Activated naive CD8-positive, alpha-beta T cell treated with anti-CD3 and anti-CD28 coated beads, Interleukin-2, amount 10 ng/mL, durations not matched to agents 7 days and 5 days (primary cell): ENCODE measurements at places on chromosomes 12 and 14.

DNA sequence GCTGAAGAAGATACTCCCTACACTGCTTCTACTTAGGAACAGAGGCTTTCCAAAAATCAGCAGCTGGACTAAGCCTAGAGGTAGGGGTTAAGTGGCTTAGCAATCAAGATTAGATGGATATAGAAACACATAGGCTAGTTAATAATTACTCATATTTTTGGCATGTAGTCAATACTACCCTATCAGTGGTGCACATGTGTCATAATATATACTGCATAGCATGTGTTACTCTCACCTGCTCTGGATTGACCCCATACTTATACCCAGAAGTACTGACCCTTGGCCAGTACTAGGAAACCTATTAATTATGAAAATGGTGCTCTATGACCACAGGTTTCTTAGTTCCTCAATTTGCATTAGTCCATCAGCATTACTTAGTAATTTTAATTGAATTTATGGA, 528.4 kb upstream of the LMO3 start:
- no peak for DNase-seq

- DNase-seq: no peak
These were observed 89.9 kb downstream of the NKX2-1 start for GRCh38 chr14:36430169-36430568.

- no peak for DNase-seq
These were observed 859.6 kb downstream of the BCL11B start for GRCh38 chr14:98412431-98412830.

DNA sequence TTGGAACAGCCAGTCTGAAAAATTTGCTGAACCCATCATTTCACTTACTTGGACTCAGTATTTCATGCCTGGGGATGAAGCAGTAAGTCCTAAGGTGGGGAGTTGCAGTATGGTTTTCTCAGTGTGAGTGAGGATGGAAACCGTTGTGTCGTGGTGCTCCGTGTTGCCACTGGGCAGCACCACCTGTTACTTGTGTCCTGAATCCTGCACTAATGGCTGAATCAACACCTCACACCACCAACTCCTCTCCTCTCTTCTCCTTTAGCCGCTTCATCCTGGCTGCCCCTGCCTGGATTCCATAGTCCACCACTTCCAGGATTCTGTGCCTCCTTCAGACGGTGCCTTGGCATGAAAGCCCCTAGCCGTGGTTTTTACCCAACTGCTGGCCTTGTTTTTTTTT, 3.0 kb upstream of the EP400 start:
- peak; percentile 15 for DNase-seq

- DNase-seq: no peak
These were observed 1052.4 kb downstream of the BCL11B start for GRCh38 chr14:98219638-98220037.

GRCh38 chr14:88559852-88560251, 3.0 kb upstream of the ZC3H14 start:
- no peak for DNase-seq

GRCh38 chr14:96741151-96741977, 55.8 kb upstream of the VRK1 start:
- peak; percentile 89 for DNase-seq

- peak; percentile 15 for DNase-seq
These were observed 7.5 kb upstream of the AQP2 start for GRCh38 chr12:49942921-49943624.

GRCh38 chr14:52185178-52185577, 82.3 kb upstream of the PTGDR start:
- DNase-seq: no peak

DNA sequence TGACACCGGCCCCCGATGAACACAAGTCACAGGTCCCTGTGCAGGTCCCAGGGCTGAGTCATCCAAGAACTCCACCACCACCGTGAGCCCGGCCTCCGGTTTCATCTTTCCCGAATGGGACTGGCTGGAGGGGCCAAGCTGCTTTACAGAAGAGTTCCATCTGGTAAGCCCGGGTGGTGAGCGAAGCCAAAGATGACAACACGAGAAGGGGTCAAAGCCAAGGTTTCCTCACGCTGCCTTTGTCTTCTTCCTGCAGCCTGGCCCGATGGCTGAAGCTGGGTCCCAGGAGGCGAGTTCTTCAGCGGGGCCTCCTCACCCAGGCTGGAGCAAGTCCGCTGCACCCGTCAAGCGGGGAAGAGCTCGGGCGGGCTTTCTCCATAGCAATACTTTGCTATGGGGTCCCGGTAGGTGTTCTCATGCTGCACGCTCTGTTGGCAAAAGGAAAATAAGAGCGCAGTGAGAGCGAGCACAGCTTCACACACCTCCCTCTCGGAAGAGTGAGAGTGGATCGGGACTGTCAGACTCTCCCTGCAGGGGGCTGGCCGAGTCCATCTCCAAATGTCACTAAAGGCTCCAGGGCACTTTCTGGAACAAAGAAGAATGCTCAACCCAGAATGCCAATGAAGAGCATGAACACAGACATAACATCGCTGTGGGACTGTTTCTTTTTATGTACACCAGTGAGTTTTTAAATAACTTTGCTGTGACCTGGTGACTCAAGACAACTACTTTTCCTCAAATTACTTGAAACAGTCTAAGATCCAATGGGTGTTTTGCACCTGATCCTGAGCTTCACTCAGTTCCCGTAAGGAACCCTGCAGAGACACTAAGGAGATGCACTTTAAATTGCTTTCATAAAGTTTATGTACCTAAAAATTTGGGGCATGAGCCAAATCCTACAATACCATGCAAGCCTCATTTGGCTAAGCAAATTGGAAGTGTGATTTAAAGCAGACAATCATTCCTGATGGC, 20.1 kb downstream of the SPRING1 start:
- DNase-seq: no peak

- DNase-seq: no peak
These were observed 2.3 kb upstream of the GLIPR1 start for GRCh38 chr12:75478116-75478794.

DNA sequence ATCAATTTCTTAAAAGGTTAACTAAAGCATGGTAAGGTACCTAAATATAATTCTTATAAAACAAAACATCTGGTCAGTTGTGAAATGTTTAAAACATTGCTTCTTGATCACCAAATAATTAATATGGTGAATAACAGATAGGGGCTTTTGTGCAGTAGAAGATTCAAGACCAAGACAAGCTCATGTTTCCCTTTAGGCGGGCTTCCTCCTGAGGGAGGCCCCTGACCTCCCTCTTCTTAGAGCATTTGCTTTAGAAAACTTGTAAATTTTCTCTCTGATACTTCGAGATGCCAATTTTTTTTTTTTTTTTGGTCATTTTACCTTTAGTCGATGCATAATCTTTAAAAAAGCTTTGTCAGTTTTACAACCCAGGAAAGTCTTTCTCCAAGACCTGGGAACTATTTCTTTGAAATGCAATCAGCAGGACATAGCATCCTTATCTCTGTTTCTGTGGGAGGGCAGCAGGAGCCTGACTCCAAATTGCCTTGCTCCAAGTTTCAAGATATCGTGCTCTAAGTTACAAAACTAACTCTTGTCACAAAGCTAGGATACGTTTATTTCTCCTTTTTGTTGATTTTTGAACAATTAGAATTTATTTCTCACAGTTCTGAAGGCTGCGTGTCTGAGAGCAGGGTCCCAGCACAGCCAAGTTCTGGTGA, 66.6 kb upstream of the BICD1 start:
- DNase-seq: no peak

GRCh38 chr12:67517181-67517887, 131.2 kb upstream of the DYRK2 start:
- DNase-seq: no peak

DNA sequence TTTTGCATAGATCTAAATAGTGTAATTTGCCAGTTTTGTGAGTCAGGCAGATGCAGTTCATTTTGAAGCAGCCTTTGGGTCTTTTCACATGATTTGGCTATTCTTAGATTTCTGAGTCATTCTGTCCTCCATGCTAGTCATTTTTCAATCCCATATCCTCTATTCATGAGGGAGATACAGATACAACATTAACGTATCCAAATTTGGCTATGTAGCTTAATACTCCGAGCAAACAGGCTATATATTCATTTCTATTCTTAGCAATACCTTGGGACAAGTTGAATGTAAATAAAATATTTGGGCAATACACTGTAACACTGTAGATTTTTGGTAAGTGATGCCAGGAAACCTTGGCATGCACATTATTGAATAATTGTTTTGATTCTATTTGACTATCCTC, 270.7 kb upstream of the PDE3A start:
- no peak for DNase-seq

DNA sequence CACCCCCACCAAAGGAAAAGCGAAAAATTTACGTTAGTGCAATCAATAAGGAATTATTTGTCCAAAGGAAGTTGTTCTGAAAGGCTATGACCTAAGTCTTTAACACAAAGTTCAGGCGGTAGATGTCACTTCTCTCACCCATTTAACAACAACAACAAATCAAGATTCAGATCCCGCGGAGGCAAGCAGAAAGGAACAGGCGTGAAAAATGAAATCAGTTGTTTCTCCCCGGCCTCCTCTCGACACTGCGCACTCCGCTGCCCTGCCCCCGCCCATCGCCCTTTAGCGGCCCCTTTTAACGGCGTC, 1.4 kb downstream of the DENND5B start:
- no peak for DNase-seq

DNA sequence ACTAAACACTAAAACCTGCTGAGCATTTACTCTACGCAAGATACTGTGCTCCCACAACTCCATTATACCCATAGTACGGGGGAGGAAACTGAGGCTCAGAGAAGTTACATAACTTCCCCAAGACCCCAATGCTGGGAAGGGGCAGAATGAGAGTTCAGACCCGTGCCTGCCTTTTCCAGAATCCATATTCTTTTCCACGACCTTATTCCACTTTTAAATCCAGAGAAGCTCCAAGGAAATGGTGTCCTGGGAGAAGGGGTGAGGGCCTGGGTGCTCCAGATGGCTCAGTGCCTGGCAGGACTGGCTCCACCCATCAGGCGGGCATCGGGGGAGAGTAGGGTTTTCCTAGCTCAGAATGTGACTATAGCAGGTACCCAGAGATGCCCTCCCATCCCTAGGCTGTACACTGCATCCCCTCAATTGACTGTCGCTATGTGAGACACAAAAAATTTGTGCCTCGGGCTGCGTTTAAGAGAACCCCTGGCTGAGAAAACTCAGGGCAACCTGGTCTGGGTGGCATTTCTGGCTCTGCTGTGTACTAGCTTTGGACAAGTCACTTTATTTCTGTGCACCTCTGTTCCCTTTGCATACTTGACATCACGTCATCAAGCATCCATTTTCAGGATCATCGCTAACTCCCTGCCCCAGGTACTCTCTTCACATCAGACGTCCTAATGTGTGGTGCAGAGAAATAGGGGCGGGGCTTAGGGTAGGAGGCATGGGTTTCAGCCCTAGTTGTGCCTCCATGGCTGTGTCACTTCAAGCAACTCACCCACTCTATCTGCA, 11.6 kb upstream of the IQSEC3 start:
- no peak for DNase-seq

GRCh38 chr14:89429199-89430181, 12.5 kb upstream of the FOXN3 start:
- DNase-seq: peak; percentile 38

GRCh38 chr14:52015411-52016030, 26.2 kb downstream of the RTRAF start:
- no peak for DNase-seq

DNA sequence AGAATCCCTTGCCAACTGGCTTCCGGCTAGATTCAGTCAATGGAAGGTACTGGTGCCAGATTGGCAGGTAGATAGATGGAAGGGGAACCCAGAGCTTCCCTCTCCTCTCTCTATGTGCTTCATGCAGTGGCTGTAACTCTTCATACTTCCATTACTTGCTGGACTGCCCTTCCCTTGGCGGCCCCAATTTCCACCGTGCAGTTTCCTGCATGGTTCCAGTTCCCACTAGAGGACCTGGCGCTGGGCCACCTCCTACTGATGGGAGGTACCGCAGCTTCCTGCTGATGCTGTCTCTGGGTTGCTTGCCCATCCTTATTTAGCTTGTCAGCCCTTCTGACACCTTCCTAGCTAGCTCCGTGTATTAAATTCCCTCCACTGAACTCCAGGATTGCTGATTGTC, 226.4 kb downstream of the ANO2 start:
- DNase-seq: no peak

DNA sequence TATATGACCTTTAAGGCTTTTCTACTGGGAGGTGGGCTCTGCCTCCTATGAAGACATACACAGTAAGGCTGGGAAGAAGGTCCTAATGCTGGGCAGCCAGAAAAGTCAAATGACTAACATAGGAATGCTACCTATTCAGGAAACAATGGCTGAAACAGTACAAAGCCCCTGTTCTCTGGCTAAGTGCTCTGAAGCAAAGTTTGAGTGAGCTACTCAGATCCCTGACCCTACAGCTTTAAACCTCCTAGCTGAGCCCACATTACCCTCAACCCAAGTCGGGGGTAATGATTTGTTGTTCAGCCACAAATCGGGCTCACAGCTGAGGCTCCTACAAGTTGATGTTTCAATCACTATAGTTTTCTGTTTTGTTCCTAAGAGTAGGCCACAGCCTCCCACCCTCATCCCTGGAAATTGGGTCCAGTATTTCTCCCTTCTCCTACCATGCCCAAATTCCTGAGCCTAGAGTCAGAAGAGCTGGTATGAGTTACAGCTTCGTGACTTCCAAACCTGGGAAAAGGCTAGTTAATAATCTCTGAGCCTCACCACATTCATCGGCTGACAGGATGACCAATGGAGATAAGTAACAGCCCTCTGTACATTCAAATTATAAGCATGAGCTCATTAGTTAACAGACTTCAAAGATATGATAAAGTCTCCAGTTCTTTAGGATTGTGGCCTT, 46.5 kb downstream of the BTBD7 start:
- no peak for DNase-seq

- no peak for DNase-seq
These were observed 5.6 kb downstream of the FBXO33 start for GRCh38 chr14:39426605-39427004.

DNA sequence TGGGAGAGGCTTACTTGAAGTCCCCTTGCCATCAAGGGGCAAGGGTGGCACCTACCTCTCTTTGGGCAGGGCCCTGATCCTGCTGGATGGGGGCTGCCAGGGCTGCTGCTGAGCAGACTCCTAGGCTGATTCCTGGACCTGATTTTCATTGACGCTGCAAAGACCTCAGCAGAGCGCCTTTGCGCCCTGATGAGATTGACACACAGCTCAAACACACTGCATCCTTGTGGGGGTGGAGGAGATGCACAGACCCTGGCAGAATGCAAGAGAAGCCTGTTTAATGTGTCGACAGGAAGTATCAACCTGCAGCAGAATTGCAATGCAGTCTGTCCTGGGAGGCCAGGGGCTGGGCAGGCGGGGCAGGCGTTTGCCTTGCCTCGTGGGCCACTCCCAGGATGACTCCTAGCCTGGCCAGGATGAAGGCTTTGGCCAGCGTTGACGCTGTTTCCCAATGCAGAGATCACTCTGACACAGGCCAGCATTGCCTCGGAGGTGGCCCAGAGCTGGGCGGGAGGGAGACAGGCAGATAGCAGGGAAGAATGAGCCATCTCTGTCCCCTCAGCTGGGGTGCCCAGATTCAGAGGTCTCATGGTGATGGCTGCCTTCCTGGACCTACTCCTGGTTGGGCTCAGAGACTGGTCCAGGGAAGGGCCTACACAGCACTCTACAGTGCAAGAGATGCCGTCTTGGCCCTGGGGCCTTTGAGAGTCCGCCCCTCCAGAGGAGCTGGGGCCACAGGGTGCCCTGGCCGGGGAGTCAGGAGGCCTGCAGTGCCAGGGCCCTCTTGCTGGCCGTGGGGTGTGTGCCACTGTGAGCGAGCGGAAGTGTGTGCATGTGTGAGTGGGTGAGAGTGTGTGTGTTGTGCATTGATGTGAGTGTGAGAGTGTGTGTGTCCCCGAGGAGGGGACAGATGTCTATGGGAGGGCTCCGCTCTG, 108.3 kb downstream of the KIF26A start:
- DNase-seq: peak; percentile 25
